ENCODE measurements at places on chromosomes 16 and 17. TPM values are rescaled to one million over a fixed set of nuclear protein-coding genes. Genes with fewer than 3 reads are reported as not detected.

DNA sequence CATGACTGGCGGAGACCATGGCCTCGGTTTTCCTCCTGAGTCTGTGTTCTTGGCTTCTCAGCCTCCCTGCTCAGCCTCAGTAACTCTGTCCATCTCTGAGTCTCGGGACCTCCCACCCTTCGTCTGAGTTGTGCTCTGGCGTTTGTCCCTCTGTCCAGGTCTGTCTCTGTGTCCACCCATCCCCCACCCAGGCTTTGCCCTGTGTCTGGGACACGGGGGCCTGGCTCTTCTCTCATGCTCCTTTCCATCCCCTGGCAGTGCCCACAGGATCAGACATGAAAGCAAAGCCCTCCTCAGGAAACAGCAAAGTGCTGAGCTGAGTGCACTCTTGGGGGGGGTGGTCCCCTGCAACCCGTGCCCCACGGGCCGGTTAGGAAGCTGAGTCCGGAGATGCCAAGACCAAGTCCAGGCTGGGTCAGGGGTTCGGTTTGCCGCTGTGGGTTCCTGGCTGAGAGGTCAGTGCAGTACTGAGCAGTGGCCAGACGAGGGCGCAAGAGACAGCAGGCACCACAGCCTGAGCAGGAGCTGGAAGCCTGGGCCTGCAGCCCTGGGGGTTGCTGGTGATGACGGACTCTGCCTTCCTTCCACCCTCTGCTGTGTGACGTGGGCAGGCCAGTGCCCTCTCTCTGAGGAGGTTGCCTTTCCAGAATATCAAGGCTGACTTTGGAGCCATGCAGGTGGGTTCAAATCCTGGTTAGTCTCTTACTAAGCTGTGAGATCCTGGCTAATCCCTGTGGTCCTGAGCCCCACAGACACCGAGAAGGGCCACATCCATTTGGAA is 2.5 kb downstream of the P2RX1 start:
- DNase-seq, result peak; percentile 29

- DNase-seq, result peak; percentile 22
Observed at GRCh38 chr16:74743668-74744299, 30.8 kb downstream of the FA2H start.

- no peak for DNase-seq
Observed at GRCh38 chr16:68246666-68247065, 1.5 kb downstream of the PLA2G15 start.

The TBC1D28 gene
- total RNA-seq, result not detected

The KRTAP16-1 gene
- 4.5 TPM for total RNA-seq

Measured in skin of body (tissue), 3 donors.